Caki2 (cell line): ENCODE measurements at places on chromosomes 13 and 19. TPM values are rescaled to one million over a fixed set of nuclear protein-coding genes. Genes with fewer than 3 reads are reported as not detected.
A peak's percentile ranks its signal among the peaks of the same experiment; 100 is the strongest.

Gene NLRP7
- total RNA-seq = not detected in 2 replicates

Gene IGSF23
- not detected in 2 replicates for total RNA-seq

Gene ZNF569
- total RNA-seq = 1.4 and 6.3 TPM in 2 replicates

- peak; percentile 4 for DNase-seq
Measured at GRCh38 chr13:42497798-42498197, 76.2 kb upstream of the TNFSF11 start.

GRCh38 chr19:1325568-1326294, 40.1 kb downstream of the EFNA2 start:
- no peak for DNase-seq

- DNase-seq = no peak
Measured at GRCh38 chr13:52002361-52002760, 8.9 kb downstream of the ATP7B start.

DNA sequence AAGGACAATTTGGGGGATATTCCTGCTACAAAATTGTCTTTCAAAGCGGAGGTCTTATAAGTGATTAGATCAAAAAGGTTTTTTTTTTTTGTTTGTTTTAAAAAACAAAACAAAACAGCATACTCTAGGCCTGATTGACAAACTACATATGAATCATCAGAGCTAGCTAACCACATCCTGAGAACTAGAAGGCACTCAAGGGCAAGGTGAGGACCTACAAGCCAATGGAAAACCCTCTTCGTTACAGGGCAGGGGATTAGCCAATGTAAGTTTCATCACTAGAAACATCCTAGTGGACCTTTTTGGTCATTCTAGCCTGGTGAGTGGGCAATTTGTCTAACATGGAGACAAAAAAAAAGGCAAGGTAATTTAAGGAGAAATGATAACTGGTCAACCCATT, 428.6 kb downstream of the RFC3 start:
- no peak for DNase-seq

DNA sequence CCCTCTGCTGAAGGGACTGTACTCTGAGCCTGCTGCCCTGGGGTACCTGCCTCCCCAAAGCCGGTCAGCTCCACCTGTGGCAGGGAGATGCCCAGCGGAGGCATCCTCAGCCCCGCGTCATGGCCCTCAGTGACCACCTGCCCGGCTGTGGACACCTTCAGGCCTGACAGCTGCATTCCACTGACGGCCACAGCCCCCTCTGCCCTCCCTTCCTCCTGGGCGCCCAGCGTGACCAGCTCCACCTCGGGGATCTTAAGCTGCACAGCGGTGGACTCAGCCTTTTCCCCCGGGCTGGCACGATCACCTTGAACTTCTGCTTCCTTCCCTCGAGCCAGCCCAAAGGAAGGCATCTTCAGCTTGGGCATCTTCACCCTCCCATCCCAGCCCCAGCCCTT, 4.8 kb upstream of the HIPK4 start:
- peak; percentile 35 for DNase-seq

DNA sequence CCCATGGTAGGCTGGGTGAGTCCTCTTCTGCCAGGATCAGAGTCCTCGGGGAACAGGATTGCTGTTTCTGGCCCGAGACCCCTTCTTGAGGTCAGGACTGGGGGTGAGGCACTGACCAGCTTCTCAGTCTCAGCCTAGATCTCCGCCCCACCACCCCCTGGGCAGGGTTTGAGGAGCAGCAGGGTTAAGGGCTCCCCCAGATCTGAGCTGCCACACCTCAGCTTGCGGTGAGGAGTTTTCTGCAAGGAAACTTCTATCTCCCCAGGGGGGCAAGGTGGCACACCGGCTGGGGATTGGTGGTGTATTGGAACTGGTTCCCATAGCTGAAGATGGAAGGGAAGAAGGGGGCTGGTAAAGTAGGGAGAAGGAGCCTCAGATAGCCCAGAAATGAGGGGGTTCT, 19.5 kb downstream of the CHST8 start:
- DNase-seq = no peak
